Dermis microvascular lymphatic vessel endothelial cell (primary cell): ENCODE measurements at places on chromosomes 2 and 18.

- DNase-seq, result no peak
These were observed 50.6 kb downstream of the ALPK2 start for GRCh38 chr18:58578321-58578720.

GRCh38 chr2:12766421-12766879 lies 49.7 kb downstream of the TRIB2 start:
- no peak for DNase-seq

DNA sequence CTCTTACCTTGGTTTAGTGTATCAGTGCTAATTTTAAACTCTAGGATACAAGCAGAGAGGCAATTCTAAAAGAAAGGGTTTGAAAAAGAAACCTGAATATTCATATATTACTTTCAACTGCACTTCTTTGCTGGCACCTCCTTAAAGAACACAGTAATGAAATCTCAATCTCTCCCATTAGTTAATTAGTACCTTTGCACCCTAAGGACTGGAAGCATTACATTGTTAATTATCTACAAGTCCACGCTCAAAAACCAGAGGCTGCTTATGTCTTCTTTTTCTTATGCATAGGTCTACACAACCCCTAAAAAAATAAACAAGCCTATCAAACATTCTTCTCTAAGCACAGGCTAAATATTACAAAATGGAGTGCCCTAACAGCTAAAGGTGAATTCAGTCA lies 20.2 kb downstream of the EPHA4 start:
- DNase-seq, result no peak

DNA sequence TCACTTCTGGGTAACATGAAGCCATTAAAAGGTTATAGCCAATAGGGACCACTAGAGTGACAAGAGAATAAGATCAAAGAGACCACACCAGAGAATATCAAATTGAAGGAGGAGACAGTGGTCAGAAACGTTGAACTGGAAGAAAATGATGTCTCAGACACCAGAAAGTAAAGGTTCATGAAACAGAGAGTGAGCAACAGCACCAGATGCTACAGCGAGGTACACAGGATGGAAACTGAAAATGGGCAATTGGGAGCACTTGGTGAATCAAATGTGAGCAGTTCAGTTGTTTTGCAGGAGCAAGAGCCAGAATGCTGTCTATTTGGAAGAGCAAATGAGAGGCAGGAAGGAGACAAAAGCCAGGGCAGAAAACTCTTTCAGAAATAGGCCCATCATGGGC lies 162.6 kb downstream of the SS18 start:
- no peak for DNase-seq
